ENCODE measurements at places on chromosomes 2 and 18.
A peak's percentile ranks its signal among the peaks of the same experiment; 100 is the strongest.

- DNase-seq, result no peak
Measured at GRCh38 chr2:150427298-150427697, 60.2 kb downstream of the RND3 start.

DNA sequence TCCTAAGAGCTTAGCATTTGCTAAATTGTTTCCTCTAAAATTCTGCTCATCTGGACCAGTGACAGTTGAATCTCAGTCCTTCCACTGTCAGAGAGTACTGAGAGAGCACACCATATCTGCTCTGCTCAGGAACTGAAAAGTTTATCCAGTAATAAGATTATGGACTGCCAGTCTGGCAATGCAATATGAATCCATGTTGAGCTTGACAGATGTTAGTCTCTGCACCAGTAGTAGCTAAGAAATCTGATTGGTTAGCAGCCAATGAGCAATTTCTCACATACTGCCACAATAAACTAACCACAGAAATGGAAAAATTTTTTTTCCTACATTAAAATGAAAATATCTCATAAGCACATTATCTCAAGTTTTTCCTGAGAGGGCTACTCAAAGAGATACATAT is 2.3 kb downstream of the PRKD3 start:
- DNase-seq, result no peak

DNA sequence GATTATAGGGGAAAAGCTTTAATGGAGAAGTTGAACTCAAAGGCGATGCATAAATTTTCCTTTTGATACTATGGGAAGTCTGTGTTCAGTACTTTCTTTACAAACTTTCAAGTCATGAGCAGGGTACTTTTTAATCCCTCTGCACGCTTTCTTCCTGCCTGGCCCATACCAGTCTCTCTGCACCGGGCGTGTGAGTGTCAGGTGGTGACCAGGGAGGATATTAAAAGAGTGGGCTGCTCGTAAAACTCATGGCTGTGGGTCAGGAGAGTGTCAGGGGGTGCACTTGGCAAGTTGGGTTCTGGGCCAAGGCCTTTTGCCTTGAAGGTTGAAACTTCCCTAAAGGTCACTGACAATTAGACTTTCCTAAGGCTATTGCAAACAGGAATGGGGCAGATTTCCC is 367.8 kb downstream of the GPD2 start:
- DNase-seq, result no peak

DNA sequence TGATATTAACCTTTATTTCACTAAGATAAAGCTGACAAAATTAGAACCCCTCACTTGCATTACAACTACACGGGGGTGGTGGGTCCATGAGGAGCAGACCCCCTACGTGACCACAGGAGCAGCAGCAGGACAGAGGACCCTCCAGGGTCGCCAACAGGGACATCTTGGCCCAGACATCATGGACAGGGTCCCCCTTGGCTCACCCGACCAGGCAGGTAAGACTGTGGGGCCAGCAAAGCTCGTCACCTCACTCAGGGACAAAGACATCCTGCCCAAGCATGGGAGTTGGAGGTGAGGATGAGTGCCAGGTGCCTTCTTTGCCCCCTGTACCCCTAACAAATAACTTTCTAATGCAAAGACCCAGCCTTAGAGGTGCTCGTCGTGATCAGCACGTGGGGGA is 111.3 kb upstream of the RAB6C start:
- DNase-seq, result no peak

- no peak for DNase-seq
Measured at GRCh38 chr18:13582178-13582670, 144.1 kb downstream of the FAM210A start.

DNA sequence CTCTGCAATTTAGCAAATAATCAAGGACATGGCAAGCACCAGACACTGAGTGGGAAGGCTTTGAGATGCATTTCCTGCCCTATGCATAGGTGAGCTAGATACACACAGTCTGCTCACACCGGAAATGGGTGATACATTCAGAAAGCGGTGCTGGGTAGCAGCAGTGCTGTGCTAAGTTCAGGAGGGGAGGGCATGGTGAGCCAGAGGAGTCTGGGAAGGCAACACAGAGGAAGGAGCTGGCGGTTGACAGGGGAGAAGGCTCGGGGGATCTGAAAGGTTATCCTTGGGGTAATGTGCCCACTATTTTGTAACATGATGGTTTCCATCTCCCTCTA is 57.4 kb upstream of the EPAS1 start:
- DNase-seq, result no peak

GRCh38 chr18:59448546-59448945 is 89.5 kb upstream of the LMAN1 start:
- DNase-seq, result no peak

GRCh38 chr2:212523756-212524155 is 14.8 kb downstream of the ERBB4 start:
- no peak for DNase-seq

- no peak for DNase-seq
Measured at GRCh38 chr2:12465631-12466135, 251.1 kb upstream of the TRIB2 start.

DNA sequence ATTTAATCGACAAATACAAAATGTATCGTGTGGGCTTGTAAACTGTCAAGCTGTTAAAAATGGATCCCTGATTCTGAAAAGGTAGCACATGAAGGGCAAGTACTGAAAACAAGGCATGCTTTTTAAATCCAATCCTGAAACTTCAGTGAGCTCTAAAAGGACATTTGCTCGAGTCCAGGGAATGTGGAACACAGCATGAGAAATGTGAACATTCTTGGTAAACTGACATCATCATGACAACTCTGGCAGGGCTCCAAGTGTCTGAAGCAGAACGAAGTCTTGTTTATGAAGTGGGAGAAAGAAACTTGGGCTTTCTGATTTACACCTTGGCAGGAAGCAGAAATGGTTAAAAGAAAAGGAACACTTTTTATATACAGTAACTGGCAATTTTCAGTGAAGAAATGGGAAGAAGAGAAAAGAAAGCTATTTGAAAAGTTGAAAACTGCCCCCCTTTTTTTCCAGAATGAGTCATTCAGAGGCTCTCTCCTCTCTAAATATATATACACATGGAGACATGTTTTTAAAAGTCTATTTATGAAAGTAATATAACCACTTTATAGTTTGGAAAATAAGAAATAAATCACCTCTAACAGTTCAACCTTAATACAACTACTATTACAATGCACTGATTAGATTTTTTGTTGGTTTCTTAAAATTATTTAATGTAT is 120.8 kb downstream of the GAREM1 start:
- no peak for DNase-seq

DNA sequence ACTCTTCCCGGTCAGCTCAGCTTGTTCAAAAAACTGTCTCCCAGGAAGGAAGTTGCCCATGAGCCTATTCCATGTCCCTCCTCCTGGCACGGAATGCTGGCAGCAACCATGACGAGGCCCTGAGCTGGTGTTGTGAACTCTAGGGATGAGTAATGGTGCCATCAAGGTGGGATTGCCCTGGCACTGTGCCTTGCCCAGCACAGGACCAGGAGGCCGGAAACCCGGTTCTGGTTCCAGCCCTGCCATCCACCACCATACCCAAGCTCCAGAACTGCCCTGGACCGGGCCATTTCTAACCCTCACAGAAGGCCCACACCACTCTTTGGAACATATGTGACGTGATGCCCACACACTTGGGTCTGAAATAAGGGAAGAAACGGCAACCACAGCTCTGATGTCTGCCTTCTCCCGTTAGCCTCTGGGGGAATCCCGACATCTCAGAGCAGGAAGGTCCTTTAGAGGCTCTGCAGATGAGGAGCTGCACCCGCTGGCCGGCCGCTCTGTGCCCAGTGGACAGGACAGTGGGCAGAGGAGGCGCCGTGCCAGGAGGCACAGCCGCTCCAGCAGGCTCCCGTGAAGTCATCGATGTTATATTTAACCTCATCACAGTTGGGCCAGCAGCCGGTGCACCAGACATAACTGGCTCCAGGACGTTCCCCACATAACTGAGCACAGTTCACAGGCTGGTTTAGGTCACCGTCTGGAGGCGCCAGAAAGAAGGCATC is 462.1 kb upstream of the ID2 start:
- no peak for DNase-seq

GRCh38 chr2:24509840-24510239 is 18.8 kb downstream of the NCOA1 start:
- no peak for DNase-seq

DNA sequence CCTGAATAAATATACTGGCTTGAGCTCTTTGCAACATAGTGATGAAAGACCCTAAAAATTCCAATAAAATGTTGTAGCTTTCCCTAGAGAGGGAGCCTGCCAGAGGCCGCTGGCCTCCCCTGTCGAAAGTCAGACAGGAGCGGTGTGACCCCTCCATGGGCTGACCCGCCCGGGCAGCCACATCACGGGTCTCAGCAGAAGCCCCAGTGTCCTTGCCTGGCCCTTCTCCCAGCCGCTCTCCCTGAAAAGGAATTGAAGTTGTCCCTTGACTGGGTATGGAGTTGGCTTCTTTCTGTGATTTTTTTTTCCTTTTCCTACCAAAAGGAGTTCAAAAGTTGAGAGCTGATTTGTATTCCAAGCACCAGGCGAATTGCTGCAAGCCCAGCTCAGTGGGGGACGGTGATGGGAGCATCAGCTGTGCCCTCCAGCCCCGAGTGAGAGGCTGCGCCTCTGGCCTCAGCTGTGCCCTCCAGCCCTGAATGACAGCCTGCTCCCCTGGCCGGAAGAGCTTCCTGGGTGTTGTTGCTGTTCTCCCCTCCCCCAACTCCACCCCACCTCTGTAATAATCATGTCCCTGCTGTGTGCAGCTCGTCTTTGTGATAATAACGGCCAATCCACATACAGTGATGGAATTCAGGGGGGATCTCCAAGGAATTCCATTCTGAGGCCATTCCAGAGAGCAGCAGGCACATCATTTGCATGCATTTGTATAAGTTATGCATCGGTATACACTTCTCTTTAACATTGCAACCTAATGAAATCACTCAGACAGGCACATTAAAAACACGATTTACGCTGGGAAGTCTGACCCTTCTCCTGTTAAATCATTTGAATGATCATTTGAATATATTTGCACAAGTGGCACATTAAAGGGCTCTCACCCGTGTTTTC is 501.0 kb downstream of the EIPR1 start:
- peak; percentile 32 for DNase-seq

GRCh38 chr18:70139138-70139537 is 66.3 kb downstream of the RTTN start:
- DNase-seq, result no peak

DNA sequence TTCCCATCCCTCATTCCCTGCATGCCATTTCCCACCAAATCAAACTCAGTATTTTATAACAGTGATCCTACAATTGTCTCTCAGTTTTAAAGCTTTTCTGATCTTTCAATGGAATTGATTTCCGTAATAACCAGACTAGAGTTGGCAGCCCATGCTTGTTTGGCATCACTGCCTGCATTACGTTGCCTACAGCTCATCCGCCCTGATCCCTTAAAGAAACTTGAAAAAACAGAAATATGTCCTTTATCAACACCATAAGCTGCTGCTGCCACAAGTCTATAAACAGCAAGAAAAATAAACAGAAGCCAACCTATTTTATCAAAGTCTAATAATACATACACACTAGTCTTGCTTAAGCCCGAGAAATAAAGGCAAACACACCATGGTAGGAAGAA is 331.0 kb downstream of the METTL4 start:
- DNase-seq, result no peak

DNA sequence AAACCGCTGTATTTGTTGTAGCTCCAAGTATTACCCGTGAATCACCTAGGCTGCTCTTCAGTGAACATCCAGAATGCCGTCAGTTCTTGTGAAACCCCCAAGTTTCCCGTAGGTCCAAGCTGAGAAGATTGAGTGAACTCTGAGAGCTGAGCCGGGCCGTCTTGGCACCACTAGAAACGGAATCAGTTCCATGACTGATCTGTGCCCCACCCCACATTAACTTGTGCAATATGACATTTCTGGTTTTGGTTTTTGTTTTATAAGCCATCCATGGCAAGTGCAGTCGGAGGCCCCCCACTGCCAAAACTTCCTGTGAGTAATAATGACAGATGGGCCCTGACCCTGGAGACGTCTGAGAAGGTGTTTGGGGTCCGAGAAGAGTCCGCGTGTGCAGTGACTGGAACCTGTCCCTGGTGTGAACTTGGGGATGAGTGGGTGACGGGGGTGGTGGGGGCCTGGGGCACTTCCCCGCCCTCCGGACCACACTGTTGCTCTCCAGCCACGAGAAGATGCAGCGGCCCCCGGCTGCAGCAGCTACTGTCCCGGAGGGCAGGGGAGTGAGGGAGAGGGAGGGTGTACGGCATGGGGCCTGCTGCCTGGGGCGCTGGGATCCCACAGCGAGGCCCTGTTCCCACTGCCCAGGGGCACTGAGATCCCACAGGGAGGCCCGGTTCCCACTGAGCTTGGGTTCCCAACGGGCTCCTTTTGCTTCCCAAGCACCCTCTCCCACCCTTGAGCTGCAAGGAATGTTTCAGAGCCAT is 26.5 kb downstream of the NFATC1 start:
- no peak for DNase-seq

- DNase-seq, result no peak
Measured at GRCh38 chr2:70790136-70790828, at the start of gene FIGLA. FIGLA (minus strand) TSS chr2:70790643; CDS start chr2:70790638, 5 bp downstream.

DNA sequence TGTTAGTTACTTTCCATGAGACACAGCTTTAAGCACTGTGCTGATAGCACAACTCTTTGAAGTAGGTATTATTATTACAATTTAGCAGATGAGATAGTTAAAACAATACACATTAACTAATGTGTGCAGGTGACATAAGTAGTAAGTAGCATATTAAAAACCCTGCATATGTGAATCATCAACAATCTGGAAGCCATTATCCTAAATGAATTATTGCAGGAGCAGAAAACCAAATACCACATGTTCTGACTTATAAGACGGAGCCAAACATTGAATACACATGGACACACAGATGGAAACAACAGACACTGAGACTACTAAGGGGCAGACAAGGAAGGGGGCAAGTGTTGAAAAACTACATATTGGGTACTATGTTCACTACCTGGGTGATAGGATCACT is 300.3 kb upstream of the GULP1 start:
- DNase-seq, result no peak

DNA sequence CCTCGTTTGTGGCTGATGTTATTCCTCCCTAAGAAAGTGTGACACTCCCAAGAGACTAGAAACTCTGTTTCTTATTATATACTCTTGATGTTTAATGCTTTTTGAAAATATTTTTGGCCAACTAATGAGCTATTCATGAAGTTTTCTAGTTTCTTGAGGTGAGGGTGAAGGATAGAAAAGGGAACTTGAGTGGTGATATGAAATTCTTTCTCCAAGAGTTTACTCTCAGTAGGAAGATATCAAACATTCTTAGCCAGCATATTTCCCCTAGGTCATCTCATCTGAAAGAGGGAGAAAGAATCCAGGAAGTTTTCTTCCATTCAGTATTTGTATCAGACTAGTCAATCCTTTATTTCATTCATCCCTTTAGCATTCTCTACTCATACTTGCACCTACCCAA is 95.7 kb downstream of the MAP3K20 start:
- DNase-seq, result no peak
